ENCODE measurements at places on chromosomes 7 and 10.

- DNase-seq = no peak
These were observed 26.6 kb downstream of the FAM3C start for GRCh38 chr7:121369462-121369861.

DNA sequence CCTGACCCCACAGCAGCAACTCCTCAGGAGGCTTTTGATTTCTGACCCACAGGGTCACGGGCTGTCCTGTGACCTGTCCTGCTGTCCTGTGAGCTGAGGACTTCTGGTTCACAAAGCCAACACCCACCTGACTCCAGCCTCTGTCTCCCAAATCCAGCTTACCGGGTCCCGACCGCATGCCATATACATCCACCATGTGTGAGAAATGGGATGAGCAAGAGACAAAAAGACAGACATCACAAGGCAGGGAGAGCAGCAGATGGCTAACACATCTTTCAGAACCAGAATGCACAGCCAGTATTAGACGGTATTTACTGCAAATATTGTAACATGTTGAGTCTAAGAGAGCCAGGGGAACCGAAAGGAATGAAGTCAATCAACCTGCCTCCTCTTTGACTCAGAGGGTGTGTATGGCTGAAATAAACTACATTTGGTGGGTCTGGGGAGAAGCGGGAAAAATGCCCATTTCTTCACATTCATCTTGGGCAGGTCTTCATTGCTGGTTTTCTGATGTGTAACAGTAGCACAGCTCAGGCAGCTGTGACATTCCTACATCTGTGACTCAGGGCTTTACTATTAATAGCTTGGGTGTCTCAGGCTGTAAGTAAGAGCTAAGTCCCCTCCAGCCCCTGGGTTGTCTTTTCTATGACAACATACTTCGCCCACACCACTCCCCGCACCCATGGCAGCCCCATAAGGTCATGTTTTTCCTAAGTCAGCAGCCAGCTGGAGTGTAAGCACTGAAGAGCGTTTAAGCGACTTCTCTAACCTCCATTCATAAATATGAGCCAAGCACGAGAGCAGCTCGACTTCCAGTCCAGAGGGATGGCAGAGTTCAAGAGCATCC, 25.0 kb downstream of the ABLIM1 start:
- peak; percentile 94 for DNase-seq

DNA sequence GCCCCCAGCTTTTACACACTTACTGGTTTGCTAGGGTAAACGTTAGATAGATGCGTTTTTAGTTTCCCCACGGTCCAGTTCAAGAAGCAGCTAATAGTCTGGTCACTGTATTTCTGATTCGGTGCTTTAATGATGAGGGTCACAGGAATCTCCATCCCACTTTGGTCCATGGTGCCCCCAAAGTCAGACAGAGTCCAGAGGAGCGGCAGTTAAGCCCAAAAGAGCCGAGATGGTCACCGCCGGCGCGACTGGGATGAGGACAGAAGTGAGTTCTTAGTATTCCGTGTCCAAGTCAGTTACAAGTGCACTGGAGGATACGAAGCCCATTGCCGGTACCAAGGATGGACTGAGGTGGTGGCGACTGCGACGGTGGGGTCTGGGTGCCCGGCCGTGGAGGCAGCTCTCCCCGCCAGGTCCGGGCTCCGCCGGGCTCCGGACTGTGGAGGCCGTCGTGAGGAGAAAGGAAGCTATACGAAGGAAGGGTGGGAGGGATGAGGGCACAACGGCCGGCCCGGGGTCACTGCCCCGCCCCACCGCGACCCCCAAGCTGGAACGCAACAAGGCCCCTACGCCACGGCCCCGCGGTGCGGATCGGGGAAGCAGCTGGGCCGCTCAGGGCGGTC, 663 bp downstream of the HERPUD2 start:
- no peak for DNase-seq

- no peak for DNase-seq
These were observed 64.8 kb upstream of the CALD1 start for GRCh38 chr7:134714470-134715205.

- peak; percentile 83 for DNase-seq
These were observed 157.0 kb downstream of the TAX1BP1 start for GRCh38 chr7:27897001-27897400.

DNA sequence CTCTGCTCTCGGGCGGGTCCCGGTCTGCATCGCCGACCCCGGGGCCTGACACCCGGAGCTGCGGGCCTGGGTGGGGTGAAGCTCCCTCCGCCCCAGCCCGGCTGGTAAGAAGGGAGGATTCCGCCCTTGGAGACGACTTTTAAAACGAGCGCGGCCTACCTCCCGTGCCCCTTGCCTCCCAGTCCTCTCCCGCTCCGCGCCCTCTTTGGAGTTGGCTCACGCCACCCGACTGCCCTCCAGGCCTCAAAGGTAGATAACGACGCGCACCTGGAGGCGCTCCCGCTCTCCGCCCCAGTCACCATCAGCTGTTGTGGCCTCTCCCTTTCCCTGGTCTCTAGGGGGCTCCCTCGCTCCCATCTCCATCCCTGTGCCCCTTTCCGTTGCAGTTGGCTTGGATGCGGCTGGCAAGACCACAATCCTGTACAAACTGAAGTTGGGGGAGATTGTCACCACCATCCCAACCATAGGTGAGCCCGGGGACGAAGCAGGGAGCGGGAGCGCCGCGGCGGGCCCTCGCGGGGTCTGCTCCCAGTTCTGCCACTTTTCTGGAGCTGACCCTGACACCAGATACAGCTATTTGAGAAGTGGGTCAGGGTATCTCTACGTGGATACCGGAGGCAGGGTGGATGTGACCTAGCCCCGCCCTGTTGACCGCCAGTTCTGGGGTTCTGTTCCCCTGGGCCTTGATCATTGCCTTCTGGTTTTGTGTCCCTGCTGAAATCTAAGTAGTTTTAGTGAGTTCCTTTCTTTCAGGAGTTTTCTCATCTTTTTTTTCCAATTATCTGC, 679 bp downstream of the ARF5 start:
- peak; percentile 75 for DNase-seq

DNA sequence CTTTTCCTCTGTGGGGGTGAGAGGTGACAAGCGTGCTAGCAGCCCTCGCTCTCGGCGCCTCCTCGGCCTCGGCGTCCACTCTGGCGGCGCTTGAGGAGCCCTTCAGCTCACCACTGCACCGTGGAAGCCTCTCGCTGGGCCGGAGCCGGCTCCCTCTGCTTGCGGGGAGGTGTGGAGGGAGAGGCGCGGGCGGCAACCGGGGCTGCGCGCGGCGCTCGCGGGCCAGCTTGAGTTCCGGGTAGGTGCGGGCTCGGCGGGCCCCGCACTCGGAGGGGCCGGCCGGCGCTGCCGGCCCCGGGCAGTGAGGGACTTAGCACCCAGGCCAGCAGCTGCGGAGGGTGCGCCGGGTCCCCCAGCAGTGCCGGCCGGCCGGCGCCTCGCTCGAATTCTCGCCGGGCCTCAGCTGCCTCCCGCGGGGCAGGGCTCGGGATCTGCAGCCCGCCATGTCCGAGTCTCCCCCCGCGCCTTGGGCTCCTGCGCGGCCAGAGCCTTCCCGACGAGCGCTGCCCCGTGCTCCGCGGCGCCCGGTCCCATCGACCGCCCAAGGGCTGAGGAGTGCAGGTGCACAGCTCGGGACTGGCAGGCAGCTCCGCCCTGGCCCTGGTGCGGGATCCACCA, 352.8 kb upstream of the PODXL start:
- no peak for DNase-seq

GRCh38 chr10:111076682-111077478, at the start of gene ADRA2A:
Gene ADRA2A, plus strand, starts transcription at chr10:111077029. Its CDS starts 968 bp downstream, at chr10:111077997.
- peak; percentile 62 for DNase-seq

DNA sequence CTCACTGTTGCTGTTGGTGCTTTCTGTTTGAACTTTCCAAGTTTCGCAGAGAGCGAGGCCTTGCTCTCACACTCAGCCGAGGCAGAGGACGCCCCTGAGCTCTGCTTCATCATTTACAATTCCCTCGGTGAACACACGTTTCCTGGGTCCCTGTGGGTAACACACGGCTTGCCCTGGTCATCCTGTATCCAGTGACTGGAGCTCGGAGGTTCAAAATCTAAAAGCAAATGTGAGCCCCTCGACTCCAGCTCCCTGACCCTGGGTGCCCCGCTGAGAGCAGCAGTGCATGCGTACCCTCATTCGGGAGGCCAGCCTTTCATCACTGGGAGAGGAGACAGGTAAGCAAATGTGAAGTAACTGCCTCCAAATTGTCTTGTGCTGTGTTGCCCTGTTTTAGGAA, 5.8 kb downstream of the CNPY1 start:
- DNase-seq = no peak

GRCh38 chr10:7279303-7279702, 131.5 kb downstream of the SFMBT2 start:
- no peak for DNase-seq

DNA sequence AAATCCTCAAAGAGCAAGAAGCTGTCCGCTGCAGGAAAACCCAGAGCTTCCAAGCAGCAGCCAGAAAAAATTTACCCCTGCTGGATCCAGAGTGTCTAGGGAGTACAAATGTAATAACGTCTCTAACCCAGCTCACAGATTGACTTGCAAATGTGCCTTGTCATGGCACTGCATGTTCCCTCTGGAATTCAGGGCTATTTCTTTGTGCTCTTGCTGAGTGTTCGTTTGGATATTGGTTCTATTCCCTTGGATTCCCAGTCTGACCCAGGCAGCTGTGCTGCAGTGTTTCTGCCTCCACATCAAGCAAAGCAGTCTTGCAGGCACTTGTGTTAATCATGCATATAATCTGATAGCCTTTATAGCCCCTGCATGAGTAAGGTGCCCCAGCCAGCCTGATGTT, 209.9 kb upstream of the GHITM start:
- DNase-seq = no peak

GRCh38 chr7:874031-874749, 2.2 kb upstream of the GET4 start:
- DNase-seq = no peak

- DNase-seq = no peak
These were observed 46.1 kb upstream of the SLF2 start for GRCh38 chr10:100866575-100867098.

DNA sequence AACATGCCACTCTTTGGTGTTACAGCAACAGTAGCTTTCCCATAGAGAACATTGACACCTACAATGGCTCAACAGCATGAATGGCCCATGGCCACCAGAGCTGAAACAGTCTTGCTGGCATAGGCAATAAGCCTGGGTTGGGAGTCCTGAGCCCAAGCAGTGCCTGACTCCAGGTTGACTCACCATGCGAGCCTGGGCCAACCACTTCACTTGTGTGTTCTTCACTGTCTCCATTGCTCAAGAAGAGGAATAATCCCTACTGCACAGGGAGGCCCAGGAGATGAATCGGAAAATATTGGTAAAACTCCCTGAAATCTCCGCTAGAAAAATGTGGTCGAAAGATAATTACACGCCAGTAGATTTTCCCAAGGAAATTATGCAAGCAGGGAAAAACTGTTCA, 89.2 kb upstream of the INHBA start:
- no peak for DNase-seq

- peak; percentile 93 for DNase-seq
These were observed 92.2 kb downstream of the AVL9 start for GRCh38 chr7:32587411-32587948.

DNA sequence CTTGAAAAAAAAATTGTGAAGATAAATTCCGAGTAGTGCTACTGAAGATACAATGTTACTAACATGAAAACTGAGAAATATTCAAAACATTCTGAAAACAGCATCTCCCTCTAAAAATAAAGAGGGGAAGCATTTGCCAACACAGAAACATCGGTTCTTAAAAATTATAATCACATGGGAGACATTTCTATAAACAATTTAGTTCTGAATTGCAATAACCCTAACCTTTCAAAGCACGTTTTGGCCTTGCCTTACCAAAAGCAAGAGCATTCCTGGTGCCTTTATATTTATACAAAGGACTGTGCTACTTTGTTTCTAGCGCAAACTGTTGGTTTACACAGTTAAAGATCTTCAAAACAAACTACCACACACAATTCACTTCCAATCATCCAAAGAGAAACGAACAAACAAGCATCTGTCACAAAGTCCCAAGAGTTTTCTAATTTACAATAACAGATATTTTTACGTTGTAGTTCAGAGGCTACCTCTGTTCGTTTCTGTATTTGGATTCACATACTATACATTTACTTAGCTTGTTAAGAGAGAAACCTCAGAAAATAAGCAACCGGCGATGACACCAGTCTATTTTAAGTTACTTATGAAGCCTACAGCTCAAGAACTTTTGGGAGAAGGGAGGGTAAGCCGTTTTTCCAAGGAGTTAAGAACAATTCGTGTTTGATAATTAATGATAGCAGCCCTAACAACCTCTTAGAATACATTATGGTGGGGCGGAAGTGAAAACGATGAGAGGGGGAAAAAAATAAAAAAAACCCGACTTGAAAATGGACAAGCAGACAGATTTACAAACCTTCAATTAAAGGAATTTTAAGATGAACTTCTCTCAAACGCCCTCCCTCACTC, 1.3 kb downstream of the ABI1 start:
- DNase-seq = no peak

DNA sequence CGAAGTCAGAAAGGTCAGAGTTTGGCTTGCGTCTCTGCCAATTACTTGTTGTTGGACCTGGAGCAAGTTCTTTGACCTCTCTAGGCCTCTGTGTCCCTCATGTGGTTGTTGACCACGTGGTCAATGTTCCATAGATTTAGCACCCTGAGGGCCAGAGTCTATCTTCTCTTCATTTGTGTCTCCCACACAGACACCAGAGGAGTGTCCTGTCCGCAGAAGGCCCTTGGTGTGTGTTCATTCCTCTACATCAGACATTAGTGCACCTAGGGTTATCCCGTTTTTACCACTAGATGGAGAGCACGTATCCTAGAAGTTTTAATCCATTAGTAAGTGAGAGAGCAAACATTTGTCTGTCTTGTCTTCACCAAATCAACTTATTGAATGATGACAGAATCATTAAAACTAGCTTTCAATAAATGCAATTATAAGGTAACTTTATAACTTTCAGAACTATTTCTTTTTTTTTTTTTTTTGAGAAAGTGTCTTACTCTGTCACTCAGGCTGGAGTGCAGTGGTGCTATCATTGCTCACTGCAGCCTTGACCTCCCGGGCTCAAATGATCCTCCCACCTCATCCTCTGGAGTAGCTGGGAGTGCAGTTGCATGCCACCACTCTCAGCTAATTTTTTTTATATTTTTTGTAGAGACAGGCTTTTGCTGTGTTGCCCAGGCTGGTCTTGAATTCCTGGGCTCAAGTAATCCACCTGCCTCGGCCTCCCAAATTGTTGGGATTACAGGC, 122.5 kb upstream of the ANKRD1 start:
- DNase-seq = no peak

GRCh38 chr10:124351481-124352220, 67.1 kb downstream of the OAT start:
- no peak for DNase-seq

GRCh38 chr10:55742487-55742886, 618.6 kb downstream of the ZWINT start:
- DNase-seq = no peak

DNA sequence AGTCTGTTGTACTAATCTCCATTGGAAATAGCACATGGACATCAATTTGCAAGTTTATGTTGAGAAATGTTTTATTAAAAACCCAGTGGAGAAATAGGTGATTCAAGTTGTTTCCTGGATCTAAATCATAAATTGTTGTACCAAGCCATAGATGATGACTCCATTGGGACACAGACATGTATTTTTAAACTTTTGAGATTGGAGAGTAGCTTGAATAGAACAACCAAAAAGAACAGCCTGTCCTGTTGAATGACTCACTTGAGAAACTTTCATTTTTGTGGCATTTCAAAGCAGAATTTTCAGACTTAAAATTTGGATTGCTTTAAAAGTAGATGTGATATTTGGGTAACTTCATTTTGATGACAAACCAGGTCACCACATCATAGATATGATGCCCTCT, 197.5 kb downstream of the GPAM start:
- DNase-seq = no peak
